ENCODE measurements at places on chromosomes 4 and X.

DNA sequence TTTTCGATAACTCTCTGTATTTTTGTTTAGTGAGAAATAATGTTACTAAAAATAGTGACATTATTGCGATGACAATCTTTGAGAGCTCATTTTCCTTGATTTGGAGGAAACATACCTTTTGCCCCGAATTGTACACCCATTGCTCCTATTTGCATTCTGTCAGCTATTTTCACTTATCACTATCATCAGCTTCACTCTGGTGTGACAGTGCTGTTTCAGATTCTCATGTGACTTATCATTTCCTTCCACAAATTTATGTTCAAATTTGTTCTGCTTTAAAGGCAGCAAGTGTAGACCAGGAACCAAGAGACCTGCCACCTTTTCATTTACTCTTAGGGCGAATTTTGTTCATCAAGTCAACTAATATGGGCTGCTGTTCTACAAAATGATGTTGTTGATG is 179.4 kb downstream of the RBM46 start:
- no peak for DNase-seq

GRCh38 chr4:7581477-7581876 is 146.7 kb upstream of the PSAPL1 start:
- DNase-seq = no peak

DNA sequence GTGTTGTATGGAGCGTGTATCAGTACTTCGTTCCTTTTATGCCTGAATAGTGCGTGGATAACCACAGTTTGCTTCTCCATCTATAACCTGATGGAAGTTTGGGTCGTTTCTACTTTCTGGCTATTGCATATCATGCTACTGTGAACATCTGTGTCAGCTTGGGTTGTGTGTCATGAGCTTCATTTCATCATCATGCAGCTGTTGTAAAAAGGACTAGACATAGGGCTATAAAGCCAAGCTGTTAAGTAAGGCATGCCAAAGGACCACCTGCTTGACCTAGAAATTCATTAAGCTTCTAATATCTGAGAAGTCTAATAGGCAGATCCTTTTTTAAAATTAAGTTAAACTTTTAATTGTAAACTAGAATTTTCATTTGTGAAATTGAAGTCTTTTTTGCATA is 18.4 kb downstream of the SMS start:
- DNase-seq = no peak

- DNase-seq = no peak
Observed at GRCh38 chr4:76803522-76803921, 94.4 kb downstream of the SOWAHB start.

DNA sequence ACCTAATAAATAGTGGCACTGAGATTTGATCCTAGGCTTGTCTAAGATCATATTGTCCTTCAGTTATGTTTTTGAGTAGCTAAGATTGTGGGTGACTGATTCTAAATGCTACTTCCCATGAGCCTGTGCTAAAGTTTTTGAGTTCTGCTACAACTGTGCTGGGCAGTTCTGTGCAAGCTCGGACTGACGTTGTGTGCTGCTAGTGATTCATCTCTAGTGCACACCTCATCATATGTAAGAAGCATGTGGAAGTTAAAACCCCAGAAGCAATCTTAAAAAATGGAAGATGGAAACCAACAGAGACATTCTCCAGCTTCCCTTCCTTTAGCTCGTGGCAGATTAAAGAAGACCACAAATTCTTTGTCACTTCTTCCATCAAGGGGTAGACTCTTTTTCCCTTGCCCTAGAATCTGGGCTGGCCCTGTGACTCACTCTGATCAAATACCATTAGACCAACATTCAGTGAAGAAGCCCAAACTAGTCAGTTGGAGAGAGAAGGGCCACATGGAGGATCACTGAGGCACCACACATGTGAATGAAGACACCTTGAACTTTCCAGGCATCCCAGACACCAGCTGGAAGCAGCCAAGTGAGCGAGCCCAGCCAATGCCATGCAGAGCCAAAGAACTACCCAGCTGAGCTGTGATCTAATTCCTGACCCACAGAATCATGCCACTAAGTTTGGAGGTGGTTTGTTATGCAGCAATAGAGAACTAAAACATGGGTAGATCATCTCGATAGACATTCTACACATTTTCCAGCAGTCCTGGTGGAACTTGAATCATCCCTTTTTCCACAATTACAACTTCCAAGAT is 16.8 kb downstream of the ARHGAP6 start:
- no peak for DNase-seq

- DNase-seq = no peak
Observed at GRCh38 chr4:114025176-114025777, 45.8 kb upstream of the ARSJ start.

DNA sequence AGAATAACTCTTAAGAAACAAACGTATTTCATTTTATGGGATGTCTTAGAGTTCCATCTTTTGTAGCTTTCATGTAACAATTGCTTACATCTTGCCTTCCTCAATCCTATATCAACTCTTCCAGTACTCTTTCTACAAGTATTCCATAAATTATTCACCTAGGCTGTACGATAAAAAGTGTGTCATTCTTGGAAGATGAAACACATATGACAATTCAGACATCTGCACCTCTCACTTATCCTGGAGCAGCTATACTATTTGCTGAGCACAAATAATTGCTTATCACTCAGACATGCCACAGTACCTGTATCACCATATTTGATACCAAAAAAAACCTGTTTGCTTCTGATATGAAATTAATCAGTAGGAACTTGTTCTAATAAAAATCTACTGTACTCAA is 1.0 kb downstream of the POF1B start:
- no peak for DNase-seq

- no peak for DNase-seq
Observed at GRCh38 chr4:187665086-187665485, 330.5 kb upstream of the ZFP42 start.

- peak; percentile 47 for DNase-seq
Observed at GRCh38 chr4:104424475-104424941, 70.2 kb downstream of the CXXC4 start.

DNA sequence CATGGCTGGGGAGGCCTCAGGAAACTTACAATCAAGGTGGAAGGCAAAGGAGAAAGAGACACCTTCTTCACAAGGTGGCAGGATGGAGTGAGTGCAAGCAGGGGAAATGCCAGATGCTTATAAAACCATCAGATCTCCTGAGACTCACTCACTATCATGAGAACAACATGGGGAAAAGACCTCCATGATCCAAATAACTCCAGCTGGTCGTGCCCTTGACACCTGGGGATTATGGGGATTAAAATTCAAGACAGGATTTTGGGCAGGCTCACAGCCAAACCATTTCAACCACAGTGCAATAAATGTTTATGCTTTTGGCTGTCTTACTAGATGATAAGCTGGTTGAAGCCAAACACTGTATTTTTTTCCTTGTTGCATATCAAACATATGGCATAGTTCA is 1112.4 kb downstream of the STIM2 start:
- no peak for DNase-seq

GRCh38 chr4:2882341-2882740 is 38.7 kb downstream of the ADD1 start:
- DNase-seq = no peak

GRCh38 chr4:20552004-20552403 is 148.3 kb upstream of the PACRGL start:
- no peak for DNase-seq

GRCh38 chr4:187996502-187997177 is 1.1 kb downstream of the ZFP42 start:
- no peak for DNase-seq

- no peak for DNase-seq
Observed at GRCh38 chr4:100486496-100486895, 31.3 kb downstream of the EMCN start.

DNA sequence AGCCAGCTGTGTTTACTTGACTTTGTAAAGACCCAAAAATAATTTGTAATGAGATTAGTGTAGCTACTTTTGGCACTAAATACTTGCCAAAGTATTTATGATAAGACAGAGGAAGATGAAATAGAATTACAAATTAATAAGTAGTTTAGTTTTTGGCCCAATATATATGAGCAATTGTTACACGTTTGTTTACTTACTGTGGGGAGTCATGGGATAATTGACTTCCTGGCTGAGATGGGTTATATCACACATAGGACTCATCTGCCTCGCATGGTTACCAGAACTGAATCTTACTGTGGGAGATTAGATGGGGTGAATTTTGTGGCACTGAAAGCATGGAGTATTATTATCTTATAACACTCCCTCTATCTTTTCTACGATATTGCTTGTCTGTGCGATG is 66.6 kb downstream of the INTS12 start:
- peak; percentile 8 for DNase-seq

GRCh38 chr4:88989990-88990389 is 67.0 kb downstream of the FAM13A start:
- DNase-seq = peak; percentile 14

DNA sequence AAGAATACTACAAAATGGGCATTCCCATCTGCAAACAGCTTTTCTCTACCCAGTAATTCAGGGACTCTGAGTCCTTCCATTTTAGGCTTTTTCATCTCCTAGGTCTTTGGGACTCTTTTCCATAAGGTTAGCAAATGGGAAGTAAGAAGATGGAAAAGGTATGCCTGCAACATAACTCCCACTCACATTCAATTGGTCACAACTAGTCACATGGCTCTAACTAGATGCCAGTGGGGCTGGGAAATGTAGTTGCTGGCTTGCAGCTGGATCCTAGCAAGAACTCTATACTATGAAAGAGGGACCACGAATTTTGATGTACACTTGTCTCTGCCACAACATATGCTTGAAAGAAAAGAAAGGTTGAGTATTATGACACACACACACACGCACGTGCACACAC is 954.9 kb upstream of the FTHL17 start:
- no peak for DNase-seq

DNA sequence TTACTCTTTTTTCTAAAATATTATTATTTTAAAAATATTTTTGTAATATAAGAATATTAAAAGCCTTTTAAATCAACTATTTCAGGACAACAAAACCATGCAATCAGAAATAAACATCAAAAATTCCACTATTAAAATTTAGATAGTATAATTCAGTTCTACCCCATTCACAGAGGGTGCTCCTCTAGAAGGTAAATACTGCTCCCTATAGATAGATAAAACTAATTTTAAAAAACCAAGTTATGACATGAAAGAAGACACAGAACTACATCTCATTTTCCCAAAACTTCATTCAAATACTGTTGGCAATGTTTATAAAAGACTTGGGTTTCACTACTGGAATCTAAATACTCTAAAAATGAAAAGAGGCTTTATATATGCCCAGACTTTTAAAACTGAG is 219.3 kb downstream of the SPOCK3 start:
- DNase-seq = no peak

- DNase-seq = no peak
Observed at GRCh38 chr4:13182133-13182532, 302.0 kb downstream of the RAB28 start.

GRCh38 chr4:47145630-47146029 is 114.3 kb downstream of the GABRB1 start:
- DNase-seq = no peak

- DNase-seq = no peak
Observed at GRCh38 chr4:162865102-162865501, 301.6 kb downstream of the NAF1 start.

DNA sequence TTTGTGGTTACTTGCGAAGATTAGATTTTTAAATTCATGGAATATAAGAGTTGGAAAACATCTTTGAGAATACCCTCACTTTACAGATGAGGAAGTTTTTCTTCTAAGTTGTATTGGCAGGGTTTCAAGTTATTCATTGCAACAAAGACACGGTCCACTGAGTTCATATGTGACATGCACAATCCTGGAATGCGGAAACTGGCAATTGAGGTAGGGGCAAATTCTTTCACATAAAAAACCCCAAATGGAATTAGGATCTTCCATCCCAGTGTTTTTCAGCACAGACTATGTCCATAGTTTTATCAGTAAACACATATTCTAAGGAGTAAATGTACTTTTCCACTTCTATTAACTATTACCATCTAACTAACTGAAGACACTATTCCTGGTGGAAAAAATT is 81.8 kb upstream of the NAP1L5 start:
- DNase-seq = no peak

- no peak for DNase-seq
Observed at GRCh38 chr4:108148316-108148715, 20.4 kb downstream of the LEF1 start.

- no peak for DNase-seq
Observed at GRCh38 chrX:68694435-68695205, 47.2 kb downstream of the STARD8 start.

DNA sequence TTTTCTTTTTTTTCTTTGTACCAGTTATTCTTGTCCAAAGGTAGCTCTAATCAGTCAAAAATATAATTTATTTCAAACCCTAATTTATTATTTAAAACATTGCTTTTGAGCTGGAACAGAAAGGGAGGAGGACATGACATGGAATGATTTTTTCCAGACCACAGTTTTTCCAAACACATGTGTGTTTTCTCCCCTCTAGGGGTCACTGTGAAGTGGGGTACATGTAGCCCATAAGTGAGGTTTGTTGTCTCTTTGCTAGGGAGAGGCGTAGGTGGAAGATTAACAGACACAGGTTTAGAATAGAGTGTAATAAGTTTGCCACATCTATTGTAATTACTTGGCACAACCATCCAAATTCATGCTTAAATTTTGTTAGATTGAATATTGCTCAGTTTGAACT is 83.0 kb downstream of the TNIP2 start:
- no peak for DNase-seq

GRCh38 chrX:63835361-63835760 is 50.3 kb upstream of the ARHGEF9 start:
- no peak for DNase-seq

DNA sequence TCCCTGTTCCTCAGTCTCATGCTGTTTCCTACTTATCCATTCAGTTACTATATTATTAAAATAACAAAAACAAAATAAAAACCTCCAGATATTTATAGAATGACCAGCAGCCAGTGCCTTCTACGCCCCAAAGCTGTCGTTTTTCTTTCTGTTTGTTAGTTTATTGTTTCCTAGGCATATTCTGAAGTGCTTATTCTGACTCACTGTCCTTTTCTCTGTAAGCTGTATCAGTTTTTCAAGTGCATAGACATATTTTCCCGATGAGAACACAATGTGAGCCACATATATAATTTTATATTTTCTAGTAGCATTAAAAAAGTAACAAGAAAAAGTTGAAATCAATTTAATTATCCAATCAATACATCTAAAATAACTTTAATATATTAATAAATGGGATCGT is 2158.6 kb upstream of the TENM3 start:
- DNase-seq = no peak

Measured in NCI-H1092 treated with DMSO at 0.1 percent for 48 hours (cell line).